Activated CD4-positive, alpha-beta T cell treated with anti-CD3 and anti-CD28 coated beads, Interleukin-10, Interleukin-2, amounts not matched to agents 100 ng/mL and 50 ng/mL, durations not matched to agents 16 hours and 8 hours (primary cell): ENCODE measurements at places on chromosomes 2 and 18.

- no peak for DNase-seq
Observed at GRCh38 chr2:237724811-237725478, 73.6 kb upstream of the RBM44 start.

- DNase-seq: no peak
Observed at GRCh38 chr18:42100911-42101310, 145.9 kb downstream of the PIK3C3 start.

GRCh38 chr2:149068996-149069888, 30.7 kb downstream of the LYPD6B start:
- DNase-seq: peak; percentile 67

DNA sequence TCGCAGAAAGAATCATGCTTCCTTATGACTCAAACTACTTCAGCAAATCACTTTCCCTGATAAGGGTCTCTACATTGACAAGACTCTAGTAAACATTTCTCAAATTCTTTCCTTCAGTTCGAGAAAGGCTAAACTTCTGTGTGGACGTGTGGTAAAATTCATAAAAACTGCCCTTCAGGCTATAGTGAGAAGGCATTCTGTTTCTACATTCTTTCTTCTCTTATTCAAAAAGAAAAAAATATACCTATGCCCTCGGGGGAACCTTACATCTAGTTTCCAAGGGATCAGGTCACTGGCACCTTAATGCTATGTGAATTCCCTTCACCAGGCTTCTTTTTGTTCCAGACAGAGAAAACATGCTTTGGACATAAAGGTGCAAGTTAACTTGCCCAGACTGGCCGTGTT, 4.9 kb downstream of the VIT start:
- no peak for DNase-seq

DNA sequence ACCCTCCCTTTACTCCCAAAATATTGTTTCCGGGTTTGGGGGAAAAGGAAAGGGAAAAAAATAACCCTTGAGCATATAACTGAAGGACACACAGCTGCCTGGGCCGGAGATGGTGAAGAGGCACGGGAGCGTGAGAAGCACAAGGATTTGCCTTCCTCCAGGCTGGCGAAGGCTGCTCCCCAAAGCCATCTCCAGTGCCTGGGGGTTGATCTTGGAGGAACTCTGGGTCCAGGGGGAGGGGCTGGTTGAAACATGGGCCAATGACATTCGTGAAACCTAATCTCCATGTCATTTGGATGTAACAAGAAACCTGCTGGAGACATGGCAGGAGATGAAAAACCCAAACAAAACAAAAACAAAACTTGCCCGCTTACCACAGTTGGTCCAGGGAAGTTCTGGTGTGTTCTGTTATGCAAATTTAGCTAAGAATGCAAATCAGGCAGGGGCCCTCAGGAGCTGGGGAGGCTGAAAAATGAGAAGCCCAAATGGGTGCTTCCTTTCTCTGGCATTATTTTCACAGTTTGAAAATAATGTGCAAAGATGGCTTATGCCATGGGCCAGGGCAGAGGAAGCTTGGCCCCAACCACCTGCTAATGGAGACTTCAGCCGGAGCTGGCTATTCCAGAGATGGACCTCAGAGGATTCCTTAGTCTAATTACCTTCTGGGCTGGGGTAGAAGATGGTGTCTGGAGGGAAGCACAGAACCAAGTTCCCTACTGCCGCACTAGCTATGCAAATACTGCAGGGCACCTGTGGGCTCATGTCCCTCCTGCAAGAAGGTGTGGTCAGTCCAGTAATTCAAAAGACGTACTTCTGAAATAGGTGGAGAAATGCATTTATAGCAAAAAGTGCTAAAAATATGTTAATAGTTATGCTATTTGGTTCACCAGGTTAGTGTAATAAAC, 180.9 kb downstream of the BCL2 start:
- peak; percentile 38 for DNase-seq

DNA sequence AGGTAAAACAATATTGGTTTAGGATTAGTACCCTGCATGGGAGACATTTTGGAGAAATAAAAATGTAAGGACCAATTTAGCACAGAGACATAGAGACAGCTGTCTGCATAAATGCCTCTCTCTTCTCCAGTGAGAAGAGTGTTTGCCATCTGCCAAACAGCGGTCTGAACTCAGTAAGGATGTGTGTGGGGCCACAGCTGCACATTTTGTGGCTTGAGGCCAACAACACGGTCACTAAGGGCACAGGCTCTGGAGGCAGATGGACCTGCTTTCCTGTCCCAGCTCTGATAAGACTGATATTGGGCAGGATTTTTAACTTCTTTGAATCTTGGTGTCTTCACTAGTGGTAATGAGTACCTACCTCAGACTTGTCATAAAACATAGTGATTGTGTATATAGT, 10.2 kb downstream of the ZBTB14 start:
- no peak for DNase-seq

DNA sequence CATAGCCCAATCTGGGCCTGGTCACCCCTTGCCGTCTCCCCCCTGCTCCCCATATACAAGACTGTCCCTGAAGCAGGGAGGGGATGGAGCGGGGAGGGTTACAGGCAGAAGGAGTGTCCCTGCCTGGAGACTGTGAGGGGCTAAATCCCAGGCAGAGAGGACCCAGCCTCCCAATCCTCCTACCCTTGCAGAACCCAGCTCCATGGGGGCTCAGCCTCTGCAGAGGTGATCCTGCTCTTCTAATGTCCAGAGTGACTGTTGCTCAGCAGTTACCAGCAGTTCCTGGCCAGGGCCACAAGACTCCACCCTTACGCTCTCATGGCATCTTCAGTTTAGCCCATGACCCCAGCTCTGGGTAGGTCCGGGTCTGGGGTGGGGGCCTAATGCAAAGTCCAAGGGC, 58.1 kb downstream of the COA5 start:
- DNase-seq: no peak

DNA sequence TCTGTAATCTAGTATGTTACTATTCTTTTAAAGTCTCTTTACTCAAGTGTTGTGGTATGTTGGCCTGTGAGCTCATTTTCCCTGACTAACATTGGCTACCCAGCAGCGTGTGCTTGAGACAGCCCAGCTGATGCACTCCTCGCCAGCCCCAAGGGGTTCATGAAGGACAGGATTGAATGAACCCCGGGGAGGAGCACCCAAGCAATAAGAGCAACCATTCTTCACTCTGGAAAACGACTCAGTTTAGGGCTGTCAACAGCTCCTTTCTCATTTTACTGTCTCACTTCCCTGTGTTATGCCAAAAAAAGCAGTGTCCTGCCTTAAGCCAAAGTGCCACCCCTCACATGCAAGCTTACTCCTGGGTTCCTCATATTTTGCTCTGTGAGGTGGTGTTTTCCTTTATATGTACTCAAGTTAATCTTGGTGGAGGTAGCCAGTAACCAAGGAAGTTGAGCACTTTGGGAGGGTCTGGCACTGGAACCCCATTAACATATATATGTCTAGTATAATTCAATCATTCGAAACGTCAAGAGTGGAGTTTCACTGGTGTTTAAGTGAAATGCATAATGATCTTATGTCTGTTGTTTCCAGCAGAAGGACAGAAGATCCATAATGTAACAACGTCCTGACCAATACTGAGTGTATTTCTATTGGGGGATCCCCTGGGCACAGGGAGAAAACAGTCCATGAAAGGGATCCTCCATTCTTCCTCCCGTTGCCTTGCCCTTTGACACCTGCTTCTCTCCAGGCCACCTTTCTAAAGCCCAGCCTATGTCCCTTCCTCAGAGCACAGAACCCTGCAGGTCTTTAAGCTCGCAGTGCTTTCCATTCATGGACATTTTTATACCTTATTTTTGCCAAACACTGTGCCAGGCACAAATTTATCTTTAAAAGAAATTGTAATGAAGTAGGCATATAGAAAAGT, 43.2 kb downstream of the ATIC start:
- DNase-seq: no peak
